ENCODE measurements at places on chromosomes 1 and 21. TPM values are rescaled to one million over a fixed set of nuclear protein-coding genes. Genes with fewer than 3 reads are reported as not detected.

DNA sequence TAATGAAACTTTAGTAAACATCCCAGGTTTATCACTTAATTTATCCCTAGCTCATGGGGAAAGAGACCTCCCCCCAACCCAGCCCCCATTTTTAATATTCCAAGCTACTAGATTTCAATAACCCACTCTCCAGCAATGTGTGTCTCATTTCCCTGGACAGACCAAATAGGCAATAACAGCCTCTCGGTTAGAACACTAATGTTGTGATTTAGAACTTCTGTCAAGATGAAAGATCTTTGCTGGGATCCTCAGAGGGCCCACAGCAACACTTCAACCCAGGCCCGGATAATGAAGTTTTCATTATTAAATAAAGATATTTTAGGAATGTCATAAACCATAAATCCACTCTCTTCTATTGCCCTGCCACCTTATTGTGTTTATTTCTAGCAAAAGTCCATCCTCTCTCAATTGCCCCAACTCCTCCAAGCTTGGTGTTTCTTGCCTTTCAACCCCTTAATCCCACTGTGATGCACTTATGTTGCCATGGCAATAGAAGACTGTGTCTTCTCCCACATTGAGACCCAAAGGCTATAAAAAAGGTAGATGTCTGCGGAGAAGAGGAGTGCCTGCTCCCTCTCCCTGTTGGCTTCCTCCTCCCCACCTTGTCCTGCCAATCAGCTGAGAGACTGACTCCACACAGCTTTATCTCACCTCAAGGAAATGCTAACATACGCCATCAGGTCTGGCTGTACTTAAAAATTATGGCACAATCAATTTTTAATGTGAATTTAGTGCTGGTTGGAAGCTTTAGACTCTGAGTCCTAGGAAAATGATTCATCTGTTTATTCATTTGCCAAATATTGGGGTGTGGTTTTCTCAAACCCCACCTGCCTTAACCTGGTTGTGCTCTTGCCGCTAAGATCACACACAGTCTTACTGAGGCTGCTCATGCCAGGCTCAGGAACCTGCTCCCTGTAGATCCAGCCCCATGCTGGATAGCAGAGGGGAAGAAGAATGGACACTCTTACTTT lies 258.3 kb upstream of the CAMK1G start:
- DNase-seq = no peak

Gene C1orf116
- polyA plus RNA-seq = 25.0 TPM

DNA sequence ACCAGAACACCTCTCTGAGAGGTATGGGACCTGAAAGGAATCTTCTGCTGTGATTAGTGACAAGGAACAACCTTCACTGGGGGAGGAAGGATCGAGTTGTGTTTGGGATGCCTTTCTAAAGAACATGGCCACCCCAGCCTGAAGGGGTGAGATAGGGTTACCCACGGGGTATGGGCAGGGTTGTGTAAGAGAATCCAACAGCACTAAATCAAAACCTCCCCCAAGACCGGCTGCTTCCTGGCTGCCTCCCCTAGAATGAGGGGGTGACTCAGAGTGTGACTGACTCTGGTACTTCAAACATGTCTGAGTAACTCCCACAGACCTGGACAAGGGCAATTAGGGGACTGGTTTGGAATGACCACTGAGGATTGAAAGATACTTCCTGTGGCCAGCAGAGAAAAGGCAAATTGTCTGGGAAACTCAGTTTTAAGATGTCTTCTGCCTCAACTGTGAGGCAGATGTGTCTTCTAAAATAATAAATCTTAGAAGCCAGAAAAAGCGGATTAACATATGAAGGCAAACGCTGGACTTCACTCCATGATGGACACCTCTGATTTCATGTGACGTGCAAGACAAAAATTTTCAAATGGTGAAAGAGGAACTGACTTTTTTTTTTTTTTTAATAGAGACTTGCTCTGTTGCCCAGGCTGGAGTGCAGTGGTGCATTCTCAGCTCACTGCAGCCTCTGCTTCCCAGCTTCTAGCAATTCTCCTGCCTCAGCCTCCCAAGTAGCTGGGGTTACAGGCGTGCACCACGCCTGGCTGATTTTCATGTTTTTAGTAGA lies 6.7 kb upstream of the PTPN14 start:
- peak; percentile 78 for DNase-seq

DNA sequence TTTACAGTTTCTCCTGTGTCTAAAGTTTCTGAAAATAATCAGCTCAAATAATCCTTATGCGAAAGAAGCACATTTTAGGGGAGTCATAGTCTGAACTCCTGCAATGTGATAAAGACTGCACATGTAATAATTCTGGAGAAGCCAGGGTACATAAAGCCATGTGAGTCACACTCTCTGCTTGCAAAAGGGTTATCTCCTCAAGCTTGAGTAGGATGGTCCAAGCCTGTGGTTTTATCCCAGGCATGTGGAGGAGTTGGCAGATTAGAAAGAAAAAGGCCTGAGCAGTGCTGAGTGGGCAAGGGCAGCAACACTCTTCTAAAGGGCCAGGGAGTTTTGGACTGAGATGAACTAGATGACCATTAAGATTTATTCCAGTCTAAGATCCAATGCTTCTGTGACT lies 220.4 kb downstream of the RHOU start:
- no peak for DNase-seq

DNA sequence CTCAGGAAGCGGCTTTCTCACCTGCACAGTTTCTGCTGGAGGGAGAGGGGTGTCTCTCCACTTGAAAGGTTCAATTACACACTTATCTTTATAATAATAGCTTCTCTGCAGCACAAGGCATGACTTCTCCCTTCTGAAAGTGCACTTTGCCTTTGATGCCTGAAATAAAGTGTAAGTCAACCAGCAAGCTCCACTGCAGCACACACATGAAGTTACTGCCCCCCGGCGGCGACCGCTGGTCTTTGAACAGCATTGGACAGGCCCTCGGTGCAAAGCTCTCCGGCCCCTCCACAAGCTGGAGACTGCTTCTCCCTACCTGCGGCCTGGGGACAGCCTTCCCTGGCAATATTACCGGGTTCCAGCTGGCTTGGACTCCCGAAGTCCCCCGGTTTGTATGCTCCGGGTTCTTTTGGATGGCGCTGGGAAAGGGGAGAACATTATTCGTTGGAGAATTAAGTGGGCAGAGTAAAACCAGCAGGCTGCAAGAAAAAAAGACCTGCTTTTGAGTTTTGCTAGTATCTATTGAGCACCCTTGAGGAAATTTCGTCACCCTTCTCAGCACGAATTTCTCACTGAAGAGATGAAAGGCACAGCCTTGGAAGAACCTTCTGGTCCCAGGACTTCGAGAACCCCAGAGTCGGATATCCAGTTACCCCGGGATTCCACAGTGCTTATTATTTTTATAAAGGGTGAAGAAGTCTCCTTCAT lies 11.8 kb downstream of the RCAN1 start:
- no peak for DNase-seq

DNA sequence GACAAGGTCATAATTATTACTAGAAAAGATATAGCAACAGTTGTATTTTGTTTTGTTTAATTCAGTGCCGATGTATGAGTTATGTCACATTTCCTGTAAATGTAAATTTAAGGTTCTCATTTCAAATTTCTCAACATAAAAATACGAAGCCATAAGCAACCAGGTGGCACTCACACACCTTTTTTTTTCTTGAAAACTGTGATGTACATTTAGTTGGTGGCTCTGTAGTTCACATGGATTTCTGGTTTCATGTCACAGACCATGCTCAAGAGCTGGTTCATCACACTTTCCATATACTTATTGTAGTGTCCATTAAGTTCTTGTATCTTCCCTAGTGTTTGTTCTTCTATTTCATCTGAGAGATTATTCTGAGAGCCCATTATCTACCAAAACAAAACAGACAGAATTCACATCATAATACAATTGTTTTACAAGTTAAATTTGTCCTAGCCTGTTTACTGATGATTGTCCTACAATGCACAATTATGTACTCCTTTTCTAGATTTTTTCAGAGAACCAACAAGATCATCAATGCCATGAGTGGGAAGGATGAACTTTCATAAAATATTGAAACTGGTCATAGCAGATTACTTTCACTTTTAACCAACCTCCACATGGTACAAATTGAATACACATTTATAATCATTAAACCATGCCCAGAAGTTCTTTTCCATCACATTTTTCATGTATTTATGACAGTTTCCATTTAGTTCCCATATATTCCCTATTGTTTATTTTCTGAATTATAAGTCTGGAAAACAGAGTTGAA lies 17.1 kb downstream of the ATP6V1G3 start:
- no peak for DNase-seq

DNA sequence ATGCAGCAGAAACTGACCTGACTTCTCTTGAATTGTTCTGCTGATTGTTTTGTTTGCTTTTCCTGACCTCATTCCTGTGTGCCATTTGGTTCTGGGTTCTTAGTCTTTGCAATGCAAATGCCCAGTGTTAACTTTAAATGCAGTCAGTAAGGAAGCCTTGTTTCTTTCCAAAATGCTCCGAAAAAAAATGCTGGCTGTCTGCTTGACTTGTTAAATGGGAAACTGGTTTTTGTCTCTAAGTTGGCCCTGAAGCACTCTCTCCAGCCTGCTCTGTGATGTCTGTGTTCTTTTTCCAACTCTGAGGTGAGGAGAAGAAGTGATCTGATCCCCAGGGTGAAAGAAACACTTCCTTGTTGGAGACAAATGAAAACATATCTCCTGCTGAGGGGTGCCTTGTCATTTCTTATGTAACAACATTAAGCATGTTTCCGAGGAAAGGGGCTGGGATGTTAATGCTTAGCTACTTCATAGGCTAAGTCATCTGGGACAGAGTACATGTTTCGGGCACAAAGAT lies 256.3 kb upstream of the ADGRL4 start:
- DNase-seq = no peak

DNA sequence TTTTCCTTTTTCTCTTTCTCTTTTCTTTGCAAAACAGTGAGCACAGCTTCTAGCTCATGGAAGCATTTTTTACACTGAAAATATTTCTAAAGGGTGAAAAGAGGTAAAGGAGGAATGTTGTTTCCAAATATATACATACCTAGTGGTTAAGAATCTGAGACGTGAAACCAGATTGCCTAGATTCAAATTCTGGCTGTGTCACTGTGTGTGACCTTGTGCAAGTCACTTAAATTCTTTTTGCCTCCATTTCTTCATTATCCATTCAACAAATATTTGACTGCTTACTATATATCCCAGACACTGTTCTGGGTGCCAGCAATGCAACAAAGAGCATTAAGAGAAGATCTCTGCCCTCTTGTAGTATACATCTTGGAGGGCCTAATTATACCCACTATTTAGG lies 53.3 kb downstream of the ZFYVE9 start:
- no peak for DNase-seq

DNA sequence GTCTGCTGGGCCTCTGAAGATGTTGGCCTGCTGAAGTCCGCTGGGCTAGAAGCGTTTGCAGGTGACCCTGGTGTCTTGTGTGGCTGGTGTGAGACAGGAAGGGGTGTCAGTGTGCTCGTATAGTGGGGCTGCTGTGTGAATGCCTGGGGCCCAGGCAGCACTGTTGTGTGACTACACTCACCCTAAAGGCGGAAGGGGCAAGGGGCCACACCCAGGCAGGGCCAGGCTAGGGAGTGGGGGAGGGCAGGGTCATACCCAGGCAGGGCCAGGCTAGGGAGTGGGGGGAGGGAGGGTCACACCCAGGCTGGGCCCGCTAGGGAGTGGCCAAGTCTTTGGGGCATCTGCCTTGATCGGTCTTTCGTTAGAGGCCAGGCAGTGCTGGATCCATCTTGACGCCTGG lies 25.0 kb downstream of the PDXK start:
- no peak for DNase-seq

- DNase-seq = no peak
These were observed 41.8 kb upstream of the TTC22 start for GRCh38 chr1:54842963-54843362.

Gene CA6
- polyA plus RNA-seq = not detected

- DNase-seq = no peak
These were observed 1.2 kb downstream of the SMIM1 start for GRCh38 chr1:3773572-3774275.

- DNase-seq = no peak
These were observed 28.8 kb downstream of the TOR1AIP1 start for GRCh38 chr1:179910934-179911333.

Gene DENND2D
- 18.1 TPM for polyA plus RNA-seq

DNA sequence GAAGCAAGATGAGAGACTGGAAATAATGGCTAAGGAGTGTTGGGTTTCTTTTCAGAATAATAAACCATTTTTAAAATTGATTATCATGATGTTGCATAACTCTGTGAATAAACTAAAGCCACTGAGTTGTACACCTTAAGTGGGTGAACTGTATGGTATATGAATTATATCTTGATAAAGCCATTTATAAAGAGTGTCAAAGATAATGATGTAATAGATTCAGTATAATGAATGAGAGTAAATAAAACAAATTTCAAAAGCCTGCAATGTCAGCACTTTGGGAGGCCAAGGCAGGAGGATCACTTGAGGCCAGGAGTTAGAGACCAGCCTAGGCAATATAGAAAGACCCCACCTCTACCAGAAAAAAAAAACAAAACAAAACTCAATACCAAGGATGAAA lies 16.3 kb downstream of the NSL1 start:
- no peak for DNase-seq

DNA sequence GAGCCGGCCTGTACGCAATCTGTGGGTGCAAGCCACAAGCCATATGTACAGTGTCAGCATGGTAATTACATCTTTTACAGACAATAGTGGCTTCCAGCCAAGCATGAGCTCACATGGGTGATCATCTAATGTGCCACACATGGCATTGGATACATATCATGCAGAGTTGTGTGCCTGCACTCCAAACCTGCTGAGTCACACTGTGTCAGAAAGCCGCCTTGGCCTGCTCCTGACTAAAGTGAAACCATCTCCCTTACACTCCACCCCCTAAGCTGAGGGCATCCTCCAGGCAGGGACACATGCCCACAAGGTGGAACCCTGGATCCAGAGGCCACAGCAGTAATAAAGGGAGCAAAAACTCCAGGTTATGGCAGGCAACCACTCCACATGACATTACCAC lies 72.5 kb downstream of the KCNT2 start:
- DNase-seq = no peak

- no peak for DNase-seq
These were observed 739.1 kb downstream of the MATN1 start for GRCh38 chr1:29984166-29984861.

Gene PRAMEF26
- polyA plus RNA-seq = not detected

DNA sequence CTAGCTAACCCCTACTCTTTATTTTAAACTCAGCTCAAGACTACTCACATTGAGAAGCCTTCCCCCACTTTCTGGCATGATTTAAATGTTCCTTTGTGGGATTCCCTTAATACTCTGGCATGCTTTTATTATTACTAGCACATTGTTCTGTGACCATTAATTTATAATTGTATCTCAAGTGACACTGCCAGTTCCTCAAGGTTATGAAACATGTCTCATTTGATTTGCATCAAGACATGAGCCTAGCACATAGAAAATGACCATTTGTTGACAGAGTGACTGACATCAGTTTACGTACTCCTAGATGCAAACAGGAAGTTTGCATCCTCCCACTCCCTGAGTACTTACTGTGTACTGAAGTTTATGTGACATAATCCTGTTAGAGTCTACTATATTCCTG lies 15.2 kb downstream of the RGS4 start:
- DNase-seq = no peak

GRCh38 chr1:185699874-185700273 lies 34.3 kb upstream of the HMCN1 start:
- no peak for DNase-seq

GRCh38 chr1:94110021-94110761 lies 10.8 kb downstream of the ABCA4 start:
- DNase-seq = no peak
